ENCODE measurements at places on chromosomes 11 and 22.

- no peak for DNase-seq
Measured at GRCh38 chr11:132126973-132127899, 756.8 kb downstream of the NTM start.

- DNase-seq = no peak
Measured at GRCh38 chr22:42670921-42671709, 21.9 kb upstream of the CYB5R3 start.

DNA sequence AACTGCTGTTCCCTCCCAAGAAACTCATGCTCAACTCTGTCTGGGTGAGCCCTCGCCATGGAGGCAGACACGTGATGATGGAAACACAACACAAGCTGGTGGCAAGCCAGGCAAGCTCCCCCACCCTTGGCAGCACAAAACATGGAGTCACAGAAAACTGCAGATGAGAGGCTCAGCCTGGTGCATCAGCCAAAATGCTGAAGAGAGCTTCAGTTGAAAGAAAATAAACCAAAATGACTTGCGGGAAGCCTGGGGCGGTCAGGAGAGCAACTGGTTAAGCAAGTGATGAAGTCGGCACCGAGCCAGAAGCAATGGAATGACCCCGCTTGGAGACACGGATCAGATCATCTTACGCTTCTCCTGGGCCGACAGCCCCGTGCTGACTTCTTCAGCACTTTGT, 68.3 kb downstream of the C11orf58 start:
- peak; percentile 31 for DNase-seq

DNA sequence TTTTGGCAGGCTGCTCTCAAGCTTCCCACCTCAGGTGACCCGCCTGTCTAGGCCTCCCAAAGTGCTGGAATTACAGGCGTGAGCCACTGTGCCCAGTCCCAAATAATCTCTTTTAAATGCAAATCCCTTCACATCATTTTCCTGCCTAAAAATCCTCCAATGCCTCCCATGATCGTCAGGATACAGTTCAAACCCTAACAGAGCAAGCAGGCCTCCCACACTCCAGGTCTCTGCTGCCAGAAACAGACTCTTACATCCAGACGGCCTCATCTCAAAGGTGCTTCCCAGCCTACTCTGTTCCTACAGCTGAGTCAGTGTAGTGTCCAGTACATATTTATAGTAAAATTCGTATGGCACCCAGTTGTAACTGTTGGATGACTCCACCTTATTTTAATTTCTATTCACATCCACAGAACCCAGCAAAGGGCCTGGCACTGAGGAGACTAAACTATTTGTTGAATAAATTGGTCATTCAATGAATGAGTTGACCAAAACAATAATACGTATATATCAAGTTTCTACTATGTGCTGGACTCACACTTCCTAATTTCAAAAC, 8.2 kb downstream of the SIRT3 start:
- DNase-seq = no peak

- peak; percentile 57 for DNase-seq
Measured at GRCh38 chr11:63837739-63838138, 1.2 kb upstream of the MARK2 start.

- no peak for DNase-seq
Measured at GRCh38 chr22:23193882-23194281, 13.6 kb downstream of the BCR start.

GRCh38 chr11:68436985-68437926, 23.3 kb upstream of the PPP6R3 start:
- DNase-seq = no peak

- no peak for DNase-seq
Measured at GRCh38 chr11:92409956-92410355, 185.3 kb downstream of the FAT3 start.

DNA sequence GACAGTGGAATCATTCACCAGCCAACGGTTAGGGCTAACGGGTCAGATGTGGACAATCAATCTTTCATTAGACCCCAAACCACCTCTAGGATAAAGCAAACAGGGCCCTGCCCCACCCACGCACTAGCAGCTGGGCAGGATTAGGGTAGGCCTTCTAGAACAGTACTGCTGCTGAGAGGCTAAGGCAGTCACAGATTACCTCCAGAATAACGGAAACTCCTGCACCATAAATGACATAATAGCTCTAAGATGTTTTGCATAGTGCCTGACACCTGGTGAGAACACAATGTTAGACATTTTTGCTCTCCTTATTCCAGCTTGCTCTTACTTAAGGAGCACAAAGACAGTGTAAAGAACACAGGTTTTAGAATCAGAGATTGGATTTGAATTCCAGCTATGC, 1.8 kb downstream of the SYTL2 start:
- no peak for DNase-seq

- no peak for DNase-seq
Measured at GRCh38 chr11:67022341-67022933, 497 bp upstream of the SYT12 start.

- DNase-seq = no peak
Measured at GRCh38 chr11:123570939-123571580, 83.4 kb downstream of the SCN3B start.

DNA sequence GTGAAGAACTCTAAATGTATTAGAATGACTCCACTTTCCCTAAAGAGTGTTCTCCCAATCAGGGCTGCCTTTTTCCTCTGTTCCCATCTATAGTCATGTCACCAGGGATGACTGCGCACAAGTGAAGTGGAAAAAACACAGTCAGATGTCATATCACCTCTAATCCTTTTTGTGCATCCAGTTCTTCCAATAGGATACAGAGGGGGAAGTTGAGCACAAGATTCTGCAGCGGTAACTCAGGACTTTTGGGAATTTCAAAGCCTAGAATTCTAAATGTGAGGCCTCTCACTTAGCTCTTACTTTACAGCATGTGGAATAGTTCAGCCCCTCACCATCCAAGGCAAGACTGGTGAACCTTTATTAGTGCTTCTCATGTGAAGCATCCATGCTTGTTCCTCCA, 602.6 kb downstream of the NTM start:
- no peak for DNase-seq

GRCh38 chr11:19244621-19245020, 3.9 kb upstream of the E2F8 start:
- no peak for DNase-seq

- DNase-seq = no peak
Measured at GRCh38 chr11:65412271-65413076, 10.1 kb upstream of the NEAT1 start.

- no peak for DNase-seq
Measured at GRCh38 chr11:102623128-102623527, 2.0 kb downstream of the MMP20 start.

DNA sequence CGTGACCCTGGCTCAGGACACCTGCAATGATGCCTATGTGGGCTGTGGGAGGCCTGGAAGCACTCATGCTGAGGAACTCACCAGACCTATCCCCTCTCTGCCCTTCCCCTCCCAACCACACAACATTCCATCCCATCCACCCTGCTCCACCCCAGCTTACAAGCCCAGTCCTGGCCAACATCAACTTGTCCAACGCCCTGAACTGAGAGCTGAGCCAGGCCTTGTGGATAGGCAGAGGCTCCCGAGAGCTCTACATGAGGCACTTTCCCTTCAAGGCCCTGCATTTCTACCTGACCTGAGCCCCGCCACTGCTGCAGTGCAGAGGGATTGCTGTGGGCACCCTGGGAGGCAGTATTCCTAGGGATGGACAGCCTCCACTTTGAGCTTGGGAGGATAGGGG, 112.4 kb downstream of the PDE2A start:
- DNase-seq = no peak

GRCh38 chr22:23718371-23719165, 27.8 kb downstream of the RGL4 start:
- DNase-seq = no peak

DNA sequence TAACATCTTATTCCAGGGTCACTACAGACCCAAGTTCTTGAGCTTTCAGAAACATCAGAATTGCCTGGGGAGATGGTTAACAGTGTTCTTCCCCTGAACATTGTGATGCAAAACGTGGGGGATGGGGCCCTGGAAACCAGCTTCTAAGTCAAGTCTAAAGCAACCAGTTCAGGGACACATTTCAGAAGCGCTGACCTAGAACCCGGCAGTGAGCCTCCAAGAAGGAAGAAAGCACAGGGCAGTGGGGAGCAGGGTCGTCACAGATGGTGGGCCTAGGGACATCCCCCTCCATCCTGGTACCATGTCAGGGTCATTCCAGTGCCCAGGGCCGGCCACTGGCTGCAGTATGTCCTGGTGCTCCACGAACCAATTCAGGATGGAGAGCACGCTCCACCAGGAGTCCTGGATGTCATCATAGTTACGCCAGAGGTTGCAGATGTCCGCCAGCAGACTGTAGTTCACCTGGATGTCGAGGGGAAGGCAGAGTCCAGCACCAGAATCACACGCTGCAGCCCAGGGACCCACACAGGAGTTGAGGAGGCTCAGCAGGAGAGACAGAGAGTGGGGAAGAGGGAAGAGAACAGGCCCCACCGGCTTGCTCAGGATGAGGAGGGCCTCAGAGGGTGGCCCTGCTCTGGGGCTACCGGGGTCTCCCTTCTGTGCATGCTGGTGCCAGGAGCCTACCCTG, 5.0 kb downstream of the NAGA start:
- no peak for DNase-seq

DNA sequence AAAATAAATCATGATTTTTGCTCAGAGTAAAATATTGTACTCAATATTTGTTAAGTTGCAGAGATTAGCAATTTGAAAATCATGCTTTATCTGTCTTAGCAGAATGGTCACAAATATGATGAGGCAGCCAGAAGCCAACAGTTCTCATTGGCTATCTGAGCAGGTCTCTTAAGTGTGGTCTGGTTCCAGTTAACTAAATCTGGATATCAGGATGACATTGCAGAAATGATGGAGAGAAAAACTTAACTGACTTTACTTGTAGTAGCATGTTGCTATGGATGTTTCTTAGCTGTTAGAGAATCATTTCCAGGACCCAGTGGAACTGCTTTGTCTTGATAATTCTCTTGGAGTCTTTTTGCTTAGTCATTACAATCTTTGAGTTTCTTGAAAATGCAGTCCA, 1070.3 kb downstream of the JRKL start:
- DNase-seq = no peak

DNA sequence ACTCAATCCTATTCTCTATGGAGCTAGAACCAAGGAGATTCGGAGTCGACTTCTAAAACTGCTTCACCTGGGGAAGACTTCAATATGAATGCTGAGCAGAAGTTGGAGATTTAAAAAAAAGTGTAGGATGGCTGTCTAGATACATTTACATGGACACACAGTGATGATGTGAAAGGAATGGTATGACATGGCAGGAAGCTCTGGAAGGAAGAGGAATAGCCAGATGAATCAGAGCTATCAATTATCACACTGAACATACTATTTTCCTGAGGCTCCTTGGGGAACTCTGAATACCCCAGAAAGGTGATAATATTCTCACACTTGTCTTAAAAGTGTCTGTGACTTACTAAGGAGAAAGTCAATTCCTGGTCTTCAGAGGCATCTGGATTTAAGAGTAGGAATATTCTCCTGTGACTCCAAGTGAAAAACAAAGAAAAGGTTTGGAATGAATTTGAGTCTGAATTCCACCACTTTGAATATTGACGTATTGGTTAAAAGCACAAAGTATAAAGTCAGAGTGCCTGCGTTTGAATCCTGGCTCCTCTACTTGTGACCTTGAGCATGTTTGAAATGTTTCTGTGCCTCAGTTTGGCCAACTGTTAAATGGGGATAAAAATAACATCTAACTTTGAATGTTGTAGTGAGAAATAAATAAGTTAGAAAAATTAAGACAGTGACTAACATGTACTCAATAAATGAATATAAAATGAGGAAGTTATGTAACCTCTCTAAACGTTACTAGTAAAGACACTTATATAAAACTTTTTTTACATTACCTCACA, 1.3 kb downstream of the OR52D1 start:
- DNase-seq = no peak

- no peak for DNase-seq
Measured at GRCh38 chr22:24465566-24465965, 29.6 kb upstream of the UPB1 start.

DNA sequence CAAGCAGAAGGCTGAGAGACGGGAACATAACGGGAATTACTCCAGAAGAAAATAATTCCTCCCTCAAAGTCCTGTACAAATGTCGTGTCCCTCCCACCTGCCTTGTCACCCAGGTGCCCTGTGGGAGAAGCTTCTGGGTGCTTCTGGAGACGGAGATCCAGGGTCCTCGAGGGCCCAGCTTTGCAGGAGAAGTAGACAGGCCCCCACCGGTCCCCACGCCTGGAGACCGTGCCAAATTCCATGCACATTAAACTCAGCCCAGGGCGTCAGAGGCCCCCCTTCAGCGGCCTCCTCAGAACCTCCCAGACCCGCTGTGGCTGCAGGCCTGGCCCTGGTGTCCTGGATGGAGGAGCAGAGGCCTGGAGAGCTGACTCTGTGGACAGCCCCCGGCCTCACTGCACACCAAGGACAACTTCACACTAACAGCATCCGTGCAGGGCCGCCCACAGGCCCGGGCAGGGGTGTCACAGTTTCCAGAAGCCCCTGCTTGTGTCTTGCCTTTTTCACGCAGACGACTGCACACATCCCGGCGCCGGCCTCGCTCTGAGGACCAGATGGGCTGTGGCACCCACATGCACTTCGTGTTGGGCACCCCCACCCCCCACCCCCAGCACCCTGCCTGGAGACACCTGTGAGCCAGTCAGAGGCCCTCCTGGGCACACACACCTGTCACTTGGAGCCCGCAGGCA, 734.3 kb downstream of the BRD1 start:
- peak; percentile 71 for DNase-seq

GRCh38 chr11:77175869-77176539, 48.0 kb downstream of the MYO7A start:
- DNase-seq = peak; percentile 87

GRCh38 chr11:10488934-10489691, 34.0 kb downstream of the AMPD3 start:
- no peak for DNase-seq

DNA sequence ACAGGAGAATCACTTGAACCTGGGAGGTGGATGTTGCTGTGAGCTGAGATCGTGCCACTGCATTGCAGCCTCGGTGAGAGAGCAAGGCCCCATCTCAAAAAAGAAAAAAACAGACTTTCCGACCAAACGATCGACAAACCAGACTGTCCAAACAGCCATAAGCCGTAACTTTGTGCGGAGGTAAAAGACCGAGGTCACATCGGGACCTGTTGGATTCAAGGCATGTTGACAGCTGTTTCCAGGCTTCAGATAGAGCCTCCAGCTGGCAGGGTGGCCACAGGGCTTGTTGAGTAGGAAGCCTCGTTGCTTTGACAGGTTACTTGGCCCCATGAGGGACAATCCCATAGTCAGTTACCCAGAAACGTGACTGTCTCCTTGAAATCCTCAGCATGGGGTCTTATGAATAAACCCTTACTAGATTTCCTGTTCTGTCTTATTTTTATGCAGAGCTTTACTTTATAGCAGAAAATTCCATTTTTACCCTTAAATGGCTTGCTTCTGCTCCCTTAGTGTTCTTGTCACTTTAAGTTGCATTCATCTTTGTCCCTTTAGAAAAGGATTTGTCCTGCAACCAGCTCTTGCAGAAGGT, 22.3 kb downstream of the PPARA start:
- no peak for DNase-seq

GRCh38 chr22:32776802-32777201, 24.7 kb upstream of the TIMP3 start:
- no peak for DNase-seq

- no peak for DNase-seq
Measured at GRCh38 chr11:80860632-80861031, 1419.8 kb upstream of the TENM4 start.
